ENCODE measurements at places on chromosomes 2 and 18.

DNA sequence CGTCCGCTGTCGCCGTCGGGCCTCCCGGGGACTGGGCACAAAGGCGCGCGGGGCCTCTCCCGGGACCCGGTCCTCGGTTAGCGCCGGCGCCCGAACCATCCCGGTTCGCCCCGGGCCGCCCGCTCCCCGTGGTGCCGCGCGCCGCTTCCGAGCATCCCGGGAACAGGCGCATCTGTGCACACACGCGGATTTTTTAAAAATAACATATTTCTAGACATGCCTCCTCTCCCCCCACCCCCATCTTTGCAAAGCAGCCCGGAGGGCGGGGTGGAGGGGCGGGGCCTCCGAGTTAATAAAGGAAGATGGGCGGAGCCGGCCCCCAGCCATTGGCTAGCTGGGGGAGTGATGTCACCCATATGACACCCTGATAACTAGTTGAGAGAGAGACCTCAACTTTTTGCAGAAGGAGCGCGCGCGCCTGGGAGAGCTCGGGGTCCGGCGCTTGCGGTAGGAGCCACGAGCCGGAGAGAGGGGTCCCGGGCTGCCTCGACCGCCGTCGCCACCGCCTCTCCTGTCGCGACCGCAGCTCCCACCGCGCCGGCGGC is at the start of gene SOX11:
Gene SOX11, plus strand, starts transcription at position 400 of the 545 bp plus-strand sequence. CDS start 338 bp downstream, outside the sequence.
- DNase-seq = peak; percentile 86

DNA sequence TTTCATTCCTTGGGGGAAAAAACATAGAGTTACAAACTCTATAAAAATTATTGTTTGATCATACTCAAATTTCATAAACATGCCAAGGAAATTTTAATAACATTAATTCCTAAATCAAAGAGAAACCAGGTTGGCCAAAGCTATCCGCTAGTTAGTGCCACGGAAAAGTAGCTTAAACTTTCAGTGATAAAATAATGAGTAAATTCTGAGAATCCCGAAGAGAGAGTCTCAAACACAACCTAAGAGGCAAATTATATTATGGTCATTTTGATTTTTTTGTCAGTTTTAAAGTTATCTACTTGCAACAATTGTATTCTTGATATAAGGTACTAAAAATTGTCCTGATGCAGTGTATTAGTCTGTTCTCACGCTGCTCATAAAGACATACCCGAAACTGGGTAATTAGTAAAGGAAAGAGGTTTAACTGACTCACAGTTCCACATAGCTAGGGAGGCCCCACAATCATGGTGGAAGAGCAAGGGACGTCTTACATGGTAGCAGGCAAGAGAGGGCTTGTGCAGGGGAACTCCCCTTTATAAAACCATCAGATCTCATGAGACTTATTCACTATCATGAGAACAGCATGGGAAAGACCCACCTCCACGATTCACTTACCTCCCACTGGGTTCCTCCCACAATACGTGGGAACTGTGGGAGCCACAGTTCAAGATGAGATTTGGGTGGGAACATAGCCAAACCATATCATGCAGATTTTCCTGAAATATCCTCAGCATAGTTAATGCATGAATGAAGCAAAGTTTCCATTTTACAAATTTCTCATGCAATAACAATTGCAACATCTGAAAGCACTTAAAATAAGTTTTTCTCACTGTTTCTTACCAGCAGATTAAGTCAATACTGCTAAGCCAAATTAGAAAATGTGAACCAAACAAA is 205.9 kb upstream of the STK17B start:
- DNase-seq = no peak

DNA sequence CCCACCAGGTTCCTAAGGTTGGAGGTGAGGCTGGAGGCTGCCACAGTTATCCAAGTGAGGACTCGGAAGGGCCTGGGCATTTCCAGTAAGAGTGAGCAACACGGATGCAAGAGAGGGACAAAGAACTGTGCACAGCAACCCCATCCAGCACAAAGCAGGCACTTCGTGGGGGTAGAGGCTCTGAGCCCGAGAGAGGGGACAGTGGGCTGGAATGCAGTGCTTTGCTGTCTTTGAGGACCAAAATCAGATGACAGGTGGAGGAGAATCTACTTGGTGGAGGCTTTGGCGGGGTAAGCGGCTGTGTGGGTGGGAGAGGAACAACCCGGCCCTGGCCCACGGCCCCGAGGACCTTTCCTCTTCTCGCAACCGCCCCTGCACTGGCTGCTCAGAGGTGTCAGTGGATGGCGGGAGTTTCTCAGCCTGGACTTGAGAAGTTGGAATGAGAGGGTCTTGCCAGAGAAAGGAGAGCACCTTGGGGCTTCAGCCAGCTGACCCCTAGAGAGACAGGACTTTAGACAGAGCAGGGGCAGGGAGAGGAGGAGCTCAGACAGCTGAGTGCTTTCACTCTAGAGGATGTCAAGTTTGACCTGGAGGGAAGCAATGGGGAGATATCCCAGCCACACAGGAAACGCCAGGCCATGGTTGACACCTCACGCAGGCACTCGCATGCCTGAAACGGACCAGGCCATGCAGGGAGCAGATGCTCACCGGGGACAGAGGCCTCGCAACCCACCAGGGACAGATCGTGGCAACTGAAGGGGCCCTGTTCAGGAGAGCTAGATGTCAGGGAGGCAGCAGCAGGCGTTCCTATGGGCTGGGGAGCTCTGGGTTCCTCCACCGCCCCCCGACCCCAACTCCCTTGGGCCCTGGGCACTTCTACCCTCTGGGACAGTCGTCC is 11.6 kb downstream of the RAMP1 start:
- DNase-seq = no peak

DNA sequence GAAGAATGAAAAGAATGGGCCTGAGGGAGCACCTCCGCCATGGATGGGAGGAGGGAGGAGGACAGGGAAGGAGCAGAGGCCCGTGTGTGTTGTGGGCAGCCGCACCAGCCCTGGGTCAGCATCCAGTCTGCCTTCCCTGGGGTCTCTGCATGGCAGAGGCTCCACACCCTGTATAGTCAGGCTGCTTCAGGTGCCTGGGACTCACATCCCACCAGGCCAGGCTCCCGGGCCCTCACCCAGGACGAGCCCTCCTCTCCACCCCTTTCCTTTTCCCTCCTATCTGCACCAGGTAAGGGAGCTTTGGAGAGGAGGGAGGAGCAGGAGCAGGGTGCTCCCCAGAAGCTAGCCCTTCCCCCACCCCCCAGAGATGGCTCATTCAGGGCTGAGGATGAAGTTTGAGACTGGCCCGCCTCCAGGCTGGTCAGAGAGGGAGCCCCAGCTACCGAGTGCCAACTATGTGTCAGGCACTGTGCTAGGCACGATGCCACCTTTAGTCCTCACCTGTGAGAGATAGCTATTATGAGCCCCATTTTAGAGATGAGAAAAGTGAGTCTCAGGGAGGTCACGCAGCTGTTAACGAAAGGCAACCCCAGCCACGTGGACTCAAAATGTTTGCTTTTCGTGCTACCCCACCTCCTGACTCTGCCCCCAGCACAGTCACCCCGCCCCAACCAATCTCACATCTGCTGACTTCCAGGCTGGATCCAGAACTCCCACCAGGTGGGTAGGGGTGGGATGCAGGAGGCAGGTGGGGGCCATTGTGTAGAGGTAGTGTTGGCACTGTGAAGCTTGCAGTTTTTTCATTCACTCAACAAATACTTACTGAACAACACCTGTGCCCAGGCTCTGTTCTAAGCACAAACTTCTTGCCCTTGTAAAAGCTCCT is 242.1 kb downstream of the DYSF start:
- no peak for DNase-seq

DNA sequence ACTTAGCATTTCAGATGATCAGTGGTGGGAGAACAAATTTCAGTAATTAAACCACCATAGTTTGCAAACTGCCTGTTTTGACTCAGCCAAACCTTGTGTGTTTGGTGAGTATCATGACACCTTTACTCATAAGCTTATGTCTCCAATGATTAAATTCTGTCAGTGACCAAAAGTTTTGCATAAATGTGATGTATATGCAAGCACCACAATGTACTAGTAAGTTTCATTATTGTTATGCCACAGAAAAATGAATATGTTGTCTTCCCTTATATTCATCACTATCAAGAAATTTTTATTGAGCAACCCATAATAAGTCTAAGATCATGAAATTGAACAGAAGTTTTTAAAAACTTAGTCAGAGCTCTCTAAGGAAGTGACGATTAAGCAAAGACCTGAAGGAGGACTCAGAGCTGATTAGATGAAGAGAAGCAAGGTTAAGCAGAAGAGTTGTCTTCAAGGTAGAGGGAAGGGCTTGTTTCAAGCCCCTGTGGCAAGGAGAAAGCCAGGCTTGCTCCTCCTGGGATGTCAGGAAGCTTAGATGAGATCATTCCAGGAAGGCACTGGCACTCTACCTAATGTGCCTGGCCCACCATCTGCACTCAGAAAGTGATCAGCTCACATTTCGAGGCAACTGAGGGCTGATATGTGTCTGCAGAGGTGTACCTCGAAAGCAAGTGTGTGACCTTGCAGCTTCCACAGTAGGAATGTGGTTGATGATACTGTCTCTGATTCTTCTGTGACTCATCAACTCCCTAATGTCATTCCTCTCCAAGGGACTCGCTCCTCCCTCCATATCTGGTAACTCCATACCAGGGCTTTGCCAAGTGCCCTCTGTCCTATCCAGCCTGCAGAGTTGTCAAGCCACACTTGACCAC is 54.7 kb downstream of the KCTD18 start:
- DNase-seq = no peak

GRCh38 chr18:23194997-23195957 is 60.0 kb downstream of the CABLES1 start:
- no peak for DNase-seq

- no peak for DNase-seq
These were observed 40.7 kb downstream of the IL1R2 start for GRCh38 chr2:102032368-102033030.

DNA sequence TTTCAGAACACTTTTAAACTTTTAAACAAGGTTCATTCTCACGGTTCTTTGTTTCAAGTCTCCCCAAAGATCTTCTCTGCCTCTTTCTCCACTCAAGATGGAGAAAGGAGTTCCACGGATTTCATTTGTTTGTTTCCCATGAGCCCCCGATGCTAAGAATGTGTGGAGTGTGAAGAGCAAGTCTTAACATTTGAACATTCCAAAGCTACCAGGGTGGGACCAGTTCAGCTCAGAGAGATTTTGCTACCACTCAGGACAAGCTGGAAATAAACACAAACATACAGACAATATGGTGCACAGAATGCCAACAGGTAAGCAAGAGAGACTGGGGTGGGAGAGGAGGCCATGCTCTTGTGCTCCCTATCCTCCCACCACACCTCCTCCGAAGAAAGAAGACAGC is 56.7 kb downstream of the SPRED2 start:
- DNase-seq = no peak

DNA sequence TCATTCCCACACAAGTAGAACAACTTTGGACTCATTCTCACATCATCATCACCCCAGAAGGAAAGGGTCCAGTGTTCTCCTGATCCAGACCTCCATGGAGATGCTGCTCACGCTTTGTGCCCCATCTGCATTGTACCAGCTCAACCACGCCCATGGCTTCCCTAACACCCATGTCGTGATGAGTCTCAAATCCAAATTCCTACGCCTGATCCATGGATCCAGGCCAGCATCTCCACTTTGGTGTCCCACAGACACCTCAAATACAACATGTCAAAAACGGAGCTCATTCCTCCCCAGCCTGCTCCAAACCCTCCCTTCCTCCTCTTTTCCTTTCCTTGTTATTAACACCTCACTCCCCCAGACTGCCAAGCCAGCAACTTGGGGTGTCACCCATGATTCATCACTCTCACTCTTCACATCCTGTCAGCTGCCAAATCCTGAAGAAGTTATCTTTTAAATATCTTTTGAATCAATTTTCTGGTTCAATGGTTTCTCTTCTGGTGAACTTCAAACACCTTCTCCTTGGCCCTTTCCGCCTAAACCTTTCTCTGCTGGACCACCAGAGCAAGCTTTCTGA is 30.2 kb upstream of the FAM124B start:
- DNase-seq = no peak

- no peak for DNase-seq
These were observed 97.3 kb downstream of the ACAA2 start for GRCh38 chr18:49716035-49716434.

DNA sequence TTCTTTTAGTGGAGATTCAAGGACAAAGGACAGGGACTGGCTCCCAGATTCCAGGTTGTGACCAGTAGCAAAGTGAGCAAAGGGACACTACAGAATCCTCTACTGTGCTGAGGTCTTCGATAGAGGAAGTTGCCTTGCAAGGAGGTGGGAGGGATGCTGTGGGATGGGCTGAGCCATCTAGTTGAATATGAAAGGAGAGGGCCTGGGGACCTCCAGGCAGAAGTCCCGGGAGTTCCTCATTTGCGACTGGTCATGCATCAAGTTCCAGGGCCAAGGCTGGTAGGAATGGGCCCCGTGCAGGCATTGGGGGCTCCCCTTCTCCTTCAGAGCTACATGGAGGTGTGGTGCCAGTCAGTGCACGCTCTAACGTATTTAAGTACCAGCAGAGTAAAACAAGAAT is 12.6 kb upstream of the PROM2 start:
- no peak for DNase-seq

DNA sequence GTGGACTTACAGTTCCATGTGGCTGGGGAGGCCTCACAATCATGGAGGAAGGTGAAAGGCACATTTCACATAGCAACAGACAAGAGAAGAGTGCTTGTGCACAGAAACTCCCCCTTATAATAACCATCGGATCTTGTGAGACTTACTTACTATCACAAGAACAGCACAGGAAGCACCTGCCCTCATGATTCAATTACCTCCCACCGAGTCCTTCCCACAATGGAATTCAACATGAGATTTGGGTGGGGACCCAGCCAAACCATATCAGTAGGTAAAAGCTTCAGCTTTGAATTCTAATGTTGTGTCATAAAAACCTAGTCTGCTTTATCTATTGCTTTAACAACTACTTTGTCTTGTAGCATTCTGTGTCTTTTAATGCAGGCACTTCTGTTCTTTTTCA is 140.4 kb upstream of the PIK3C3 start:
- DNase-seq = no peak

All from NCI-H748 treated with DMSO at 0.1 percent for 48 hours (cell line).